ENCODE measurements at places on chromosomes 11 and 22.

- peak; percentile 8 for DNase-seq
Measured at GRCh38 chr11:95577716-95578460, 211.7 kb downstream of the FAM76B start.

DNA sequence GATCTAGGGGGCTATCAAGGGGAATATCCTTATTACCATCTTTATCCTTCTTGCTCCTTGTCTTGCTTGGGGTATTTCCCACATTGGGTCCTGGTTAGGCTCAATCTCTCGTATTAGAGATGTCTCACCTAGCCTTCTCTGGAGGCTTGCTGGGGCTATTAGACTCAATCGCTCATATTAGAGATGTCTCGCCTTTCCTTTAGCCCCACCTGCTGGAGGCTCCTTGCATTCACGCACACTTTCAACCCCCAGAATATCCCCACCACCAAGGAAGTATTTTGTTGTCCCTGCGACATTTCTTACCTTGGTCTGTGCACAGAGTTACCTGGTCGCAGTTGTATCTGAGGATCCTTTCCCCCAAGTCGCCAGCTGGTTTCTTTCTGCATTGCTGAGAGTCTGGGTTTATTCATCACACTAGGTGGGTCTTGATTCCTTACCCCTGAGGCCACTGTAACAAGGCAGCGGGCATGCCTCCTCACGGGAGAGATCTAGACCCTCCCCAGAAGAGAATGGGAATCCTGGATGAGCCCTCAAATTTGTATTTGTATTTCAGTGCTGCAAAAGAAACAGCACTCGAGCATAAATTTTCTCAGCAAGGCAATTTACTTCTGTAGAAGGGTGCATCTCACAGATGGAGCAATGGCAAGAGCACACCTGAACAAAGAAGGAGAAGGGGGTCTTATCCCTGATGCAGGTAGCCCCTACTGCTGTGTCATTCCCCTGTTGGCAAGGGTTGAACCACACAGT lies 15.9 kb upstream of the HYLS1 start:
- DNase-seq: peak; percentile 50

GRCh38 chr11:83054001-83054400 lies 17.7 kb downstream of the RAB30 start:
- peak; percentile 31 for DNase-seq

DNA sequence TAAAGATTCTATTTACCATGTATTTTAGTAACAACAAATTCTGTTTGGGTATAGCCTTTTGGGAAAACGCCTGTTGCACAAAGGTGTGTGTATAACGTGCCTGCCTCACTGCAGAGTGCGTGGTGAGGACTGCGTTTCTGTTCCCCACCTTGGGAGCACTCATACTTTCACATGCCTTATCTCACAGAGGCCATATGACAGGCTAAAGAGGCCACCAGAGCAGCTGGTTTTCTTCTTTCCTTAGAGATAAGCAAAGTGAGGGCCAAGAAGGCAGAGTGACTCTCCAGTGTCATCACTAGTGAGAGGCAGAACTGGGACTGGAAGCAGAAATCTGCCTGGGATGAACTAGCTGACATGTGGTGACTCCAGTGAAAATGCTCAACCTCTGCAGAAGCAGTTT lies 369.2 kb upstream of the NARS2 start:
- no peak for DNase-seq

DNA sequence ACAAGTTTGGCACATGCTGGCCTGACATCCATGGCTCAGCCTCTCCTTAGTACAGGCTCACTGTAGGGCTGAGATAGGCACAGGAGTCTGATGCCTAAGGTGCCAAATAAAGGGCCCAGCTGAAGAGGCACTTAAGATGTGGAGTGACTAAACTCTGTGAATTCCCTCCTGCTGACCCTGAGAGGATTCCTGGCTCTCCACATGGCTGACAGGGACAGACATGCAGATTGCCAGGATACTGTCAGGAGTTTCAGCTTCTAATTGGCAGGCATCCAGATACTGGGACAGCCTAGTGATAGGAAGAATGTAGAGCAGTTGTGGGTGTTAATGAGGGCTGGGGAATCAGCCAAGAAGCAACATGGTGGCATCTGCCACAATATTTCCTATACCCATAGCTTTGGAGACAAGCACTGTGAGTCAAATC lies 558.7 kb downstream of the INSC start:
- DNase-seq: no peak

All from KBM-7 (cell line).